ENCODE measurements at places on chromosomes 5 and 9.

DNA sequence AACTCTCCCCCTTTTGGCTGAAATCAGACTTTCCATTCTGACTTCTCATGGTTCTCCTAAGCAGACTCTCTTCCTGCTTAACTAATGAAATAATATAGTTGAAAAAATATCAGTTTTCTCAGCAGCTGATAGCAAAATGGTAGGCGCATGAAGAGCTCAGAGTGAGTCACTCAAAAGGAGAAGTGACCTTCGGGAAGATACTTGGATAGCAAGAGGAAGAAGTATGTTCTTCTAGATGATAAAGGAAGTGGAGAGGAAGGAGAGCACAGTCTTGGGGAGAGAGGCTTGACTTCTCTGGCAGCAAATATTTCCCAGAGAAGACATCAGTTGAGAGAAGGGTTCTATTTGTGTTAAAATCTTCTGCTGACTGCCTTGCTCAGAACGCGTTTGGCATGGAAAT lies 101.5 kb downstream of the TAF11L14 start:
- no peak for DNase-seq

DNA sequence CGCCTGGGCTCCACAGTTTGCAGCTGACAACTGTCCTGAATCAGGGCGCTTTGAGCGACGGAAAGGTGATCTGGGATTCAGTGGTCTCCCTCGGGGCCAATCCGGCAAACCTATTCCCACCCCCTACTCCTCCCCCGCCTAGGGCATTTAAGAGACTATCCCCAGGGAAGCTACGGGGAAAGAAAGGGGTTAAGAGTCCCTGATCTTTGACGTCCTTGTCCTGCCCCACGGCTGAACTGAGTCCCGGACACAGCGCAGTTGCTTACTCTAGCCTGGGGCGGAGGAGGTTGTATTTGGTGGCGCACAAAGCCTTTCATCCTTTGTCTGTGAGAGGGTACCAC lies 3.4 kb downstream of the RORB start:
- DNase-seq = no peak

GRCh38 chr9:74887041-74887980 lies at the start of gene TRPM6:
TSS of gene TRPM6 (minus strand) at chr9:74887921. CDS start at chr9:74887856, 65 bp downstream.
- DNase-seq = peak; percentile 7

- DNase-seq = no peak
These were observed 308.1 kb upstream of the MPDZ start for GRCh38 chr9:13587571-13587970.

GRCh38 chr5:92713335-92713743 lies 867.7 kb downstream of the NR2F1-AS1 start:
- no peak for DNase-seq

DNA sequence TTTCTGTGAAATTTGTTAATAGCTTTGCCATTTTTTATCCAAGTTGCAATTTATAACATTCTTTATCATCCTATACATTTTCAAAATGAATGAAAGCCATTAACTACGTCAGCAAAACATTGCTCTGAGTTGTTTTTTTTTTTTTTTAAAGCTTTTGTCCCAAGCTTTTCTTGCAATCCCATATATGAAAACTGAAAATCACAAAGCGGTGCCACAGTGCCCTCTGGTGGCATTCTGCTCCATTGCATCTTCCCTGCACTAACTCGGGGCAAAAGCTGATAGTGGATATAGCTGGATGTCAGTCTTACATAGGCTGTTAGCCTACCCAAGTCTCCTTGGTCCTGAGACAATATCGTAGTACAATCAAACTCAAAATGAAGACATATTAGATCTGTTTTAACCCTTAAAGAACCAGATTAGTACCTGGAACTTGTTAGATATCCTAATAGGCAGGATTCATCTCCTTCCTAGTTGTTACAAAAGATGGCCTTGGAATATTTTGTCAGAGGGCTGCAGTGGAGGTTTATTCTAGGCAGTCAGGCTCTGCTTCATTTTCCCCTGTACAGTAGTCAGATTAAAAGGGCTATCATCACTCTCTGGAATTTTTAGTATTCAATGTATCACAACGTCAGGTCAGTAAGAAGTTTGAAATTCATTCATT lies 669.9 kb downstream of the PTPRD start:
- peak; percentile 3 for DNase-seq

DNA sequence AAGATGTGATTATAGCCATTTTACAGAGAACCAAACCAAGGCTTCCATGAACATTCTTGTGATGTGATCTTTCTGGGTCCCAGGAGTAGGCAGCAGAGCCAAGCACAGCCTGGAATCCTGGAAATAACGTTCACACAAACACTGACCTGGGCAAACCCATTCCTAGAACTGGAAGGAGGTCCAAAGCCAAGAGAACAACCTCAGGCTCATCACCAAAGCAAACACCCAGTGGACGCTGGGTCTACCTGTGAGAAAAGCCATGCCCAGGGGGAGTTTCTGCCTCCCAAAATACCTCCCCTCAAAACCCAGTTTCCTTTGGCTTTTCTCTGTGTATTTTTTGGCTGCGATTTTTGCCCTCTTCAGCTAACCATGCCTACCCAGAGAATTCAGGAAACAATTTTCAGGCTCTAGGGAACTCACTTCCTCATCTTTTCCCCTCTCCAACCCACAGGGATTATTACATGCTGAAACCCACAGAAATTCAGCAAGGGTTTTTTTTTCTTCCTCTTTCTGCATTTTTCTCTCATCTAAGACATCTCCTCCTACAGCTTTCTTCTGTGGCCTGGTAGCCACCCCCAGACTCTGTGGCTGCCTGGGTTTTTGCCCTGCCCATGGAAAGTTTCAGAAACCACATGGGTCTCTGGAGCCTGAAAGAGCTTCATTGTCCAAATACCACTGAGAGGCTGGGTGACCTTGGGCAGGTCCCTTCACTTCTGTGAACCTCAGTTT lies 75.0 kb downstream of the TNC start:
- DNase-seq = no peak

- DNase-seq = no peak
These were observed 48.7 kb upstream of the CDK20 start for GRCh38 chr9:88023001-88023400.
